ENCODE measurements at places on chromosomes 16 and 17. TPM values are rescaled to one million over a fixed set of nuclear protein-coding genes. Genes with fewer than 3 reads are reported as not detected.

GRCh38 chr17:70378076-70378475, 208.7 kb downstream of the KCNJ2 start:
- no peak overlapping the region for H3K4me3 ChIP-seq
- no peak for DNase-seq
- H3K27ac ChIP-seq: no peak overlapping the region
- no peaks in the 10 kb centered on the region for H3K27me3 ChIP-seq

DNA sequence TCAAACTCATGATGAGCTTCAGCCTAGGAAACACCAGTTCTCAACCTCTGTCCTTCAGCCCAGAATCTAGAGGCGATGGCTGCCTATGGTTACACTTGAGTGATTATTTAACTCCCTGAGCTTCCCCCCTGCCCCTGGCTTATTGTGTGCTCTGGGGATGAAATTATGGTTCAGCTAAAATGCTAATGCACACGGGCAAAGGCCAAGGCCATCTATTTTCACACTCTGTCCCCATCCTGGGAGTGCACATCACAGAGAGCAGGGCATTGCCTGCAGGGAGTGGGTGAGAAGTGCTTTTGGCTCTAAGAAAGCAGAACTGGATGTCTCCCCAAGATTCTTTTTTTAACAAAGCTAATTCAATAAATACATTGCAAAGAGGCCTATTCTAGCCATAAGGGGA, 21.6 kb upstream of the CACNG5 start:
- no peak overlapping the region for H3K4me3 ChIP-seq
- H3K36me3 ChIP-seq: no peaks in the 10 kb centered on the region
- no peak for DNase-seq
- no peak overlapping the region for H3K27ac ChIP-seq

SLFN11 gene
- 34.7 TPM for total RNA-seq

GRCh38 chr17:78992542-78993212, 13.0 kb upstream of the LGALS3BP start:
- DNase-seq: no peak
- H3K27me3 ChIP-seq: no peaks in the 10 kb centered on the region
- H3K27ac ChIP-seq: no peak overlapping the region

- H3K4me1 ChIP-seq: peaks cover 16% of the 10 kb centered on the region
- no peak for DNase-seq
- H3K36me3 ChIP-seq: peaks cover 96% of the 10 kb centered on the region
- H3K27ac ChIP-seq: no peak overlapping the region
- no peak overlapping the region for H3K4me3 ChIP-seq
Observed at GRCh38 chr17:75238684-75239191, 22.7 kb downstream of the GGA3 start.

DNA sequence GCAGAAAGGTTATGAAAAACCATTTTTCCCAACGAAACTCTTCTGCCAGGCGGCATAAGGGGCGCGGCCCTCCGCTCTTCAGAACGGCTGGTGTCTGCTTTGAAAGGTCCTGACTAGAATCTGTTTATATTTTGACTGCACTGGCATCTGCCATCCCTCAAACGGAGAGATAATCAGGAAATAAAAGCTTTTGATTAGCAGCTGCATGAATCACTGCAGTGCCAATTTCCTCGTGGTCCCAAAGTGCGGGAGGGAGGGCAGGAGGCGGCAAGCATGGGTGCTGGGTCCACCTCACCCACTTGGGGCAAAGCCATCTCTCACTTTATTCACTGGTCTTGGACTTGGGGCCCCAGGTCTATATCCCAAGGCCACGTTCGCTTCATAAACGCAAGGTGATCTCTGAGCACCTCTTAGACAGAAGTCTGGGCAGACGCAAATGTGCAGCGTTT, 49.7 kb downstream of the TBC1D16 start:
- no peak for DNase-seq
- H3K27me3 ChIP-seq: no peaks in the 10 kb centered on the region
- H3K27ac ChIP-seq: no peak overlapping the region
- no peaks in the 10 kb centered on the region for H3K36me3 ChIP-seq
- H3K4me1 ChIP-seq: peaks cover 2% of the 10 kb centered on the region

- no peak for DNase-seq
- H3K4me1 ChIP-seq: peaks cover 13% of the 10 kb centered on the region
- no peaks in the 10 kb centered on the region for H3K27me3 ChIP-seq
- H3K36me3 ChIP-seq: peaks cover 31% of the 10 kb centered on the region
- H3K27ac ChIP-seq: no peak overlapping the region
Observed at GRCh38 chr17:80843741-80844156, 147.9 kb upstream of the CHMP6 start.

KRTAP9-4 gene
- not detected for total RNA-seq

- H3K27me3 ChIP-seq: no peaks in the 10 kb centered on the region
- no peaks in the 10 kb centered on the region for H3K36me3 ChIP-seq
- H3K27ac ChIP-seq: no peak overlapping the region
- peaks cover 4% of the 10 kb centered on the region for H3K4me1 ChIP-seq
- no peak for DNase-seq
- no peak overlapping the region for H3K4me3 ChIP-seq
Observed at GRCh38 chr17:6163612-6164333, 93.6 kb downstream of the WSCD1 start.

EPN3 gene
- total RNA-seq: 2.2 TPM

DNA sequence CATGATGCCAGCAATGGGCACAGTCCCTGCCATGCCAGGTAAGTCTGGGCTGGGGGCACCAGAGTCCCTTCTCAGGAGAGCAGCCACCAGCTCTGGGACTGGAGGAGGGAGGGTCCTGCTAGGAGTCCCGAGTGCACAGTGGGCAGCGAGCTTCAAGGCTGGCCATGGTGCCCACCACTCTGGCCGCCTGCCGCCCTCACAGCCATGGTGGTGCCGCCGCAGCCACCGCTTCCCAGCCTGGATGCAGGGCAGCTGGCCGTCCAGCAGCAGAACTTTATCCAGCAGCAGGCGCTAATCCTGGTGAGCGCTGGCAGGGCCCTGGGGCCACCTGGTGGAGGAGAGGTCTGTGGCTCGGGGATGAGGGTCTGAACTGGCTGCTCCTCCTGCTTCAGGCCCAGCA, 17.9 kb upstream of the SMIM5 start:
- H3K4me3 ChIP-seq: no peak overlapping the region
- H3K36me3 ChIP-seq: peaks cover 44% of the 10 kb centered on the region
- DNase-seq: no peak
- no peak overlapping the region for H3K27ac ChIP-seq

- peaks cover 33% of the 10 kb centered on the region for H3K27me3 ChIP-seq
- no peaks in the 10 kb centered on the region for H3K36me3 ChIP-seq
- H3K4me3 ChIP-seq: no peak overlapping the region
- no peak overlapping the region for H3K27ac ChIP-seq
- DNase-seq: no peak
- no peaks in the 10 kb centered on the region for H3K4me1 ChIP-seq
Observed at GRCh38 chr17:44565866-44566443, 8.7 kb downstream of the FZD2 start.

B3GNT9 gene
- total RNA-seq: 1.3 TPM

GRCh38 chr16:117379-118365, 20.8 kb downstream of the NPRL3 start:
- DNase-seq: peak; percentile 63
- peaks cover 5% of the 10 kb centered on the region for H3K36me3 ChIP-seq
- no peaks in the 10 kb centered on the region for H3K4me1 ChIP-seq
- H3K27ac ChIP-seq: no peak overlapping the region
- no peaks in the 10 kb centered on the region for H3K27me3 ChIP-seq

DNA sequence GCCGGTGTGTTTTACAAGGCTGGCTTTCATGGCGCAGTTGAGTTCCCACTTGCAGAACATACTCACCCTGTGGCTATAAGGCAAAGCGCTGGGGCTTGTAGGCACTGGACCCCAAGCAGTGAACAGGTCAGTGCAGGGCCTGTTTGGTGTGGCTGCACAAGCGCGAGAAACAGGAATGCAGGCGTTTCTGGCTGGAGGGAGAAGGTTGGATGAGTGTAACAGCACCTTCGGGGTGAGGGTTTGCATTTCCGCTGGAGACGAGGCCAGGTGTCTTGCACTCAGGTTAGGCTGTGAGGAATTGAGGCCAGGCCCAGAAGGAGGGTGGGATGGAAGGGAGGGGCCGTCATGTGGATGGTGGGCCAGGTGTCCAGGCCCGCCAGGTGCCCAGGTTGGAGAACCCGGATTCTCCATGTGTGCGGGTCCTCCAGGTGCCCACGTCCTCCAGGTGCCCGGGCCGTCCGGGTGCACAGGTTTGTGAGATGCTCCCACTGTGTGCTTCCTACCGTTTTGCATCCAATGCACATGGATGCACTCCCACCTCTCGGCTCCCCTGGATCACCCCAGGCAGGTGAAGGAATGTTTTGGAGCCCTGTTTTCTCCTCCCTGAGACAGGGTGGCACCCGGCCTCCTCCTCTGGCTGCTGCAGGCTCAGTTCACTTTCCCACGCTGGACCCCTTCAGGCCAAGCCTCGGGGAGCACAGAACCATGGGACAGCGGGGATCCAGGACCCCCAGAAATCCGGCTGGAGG, 46.0 kb downstream of the SLC7A5 start:
- peaks cover 17% of the 10 kb centered on the region for H3K4me1 ChIP-seq
- no peaks in the 10 kb centered on the region for H3K36me3 ChIP-seq
- DNase-seq: no peak
- no peak overlapping the region for H3K4me3 ChIP-seq
- no peaks in the 10 kb centered on the region for H3K27me3 ChIP-seq

KRT27 gene
- 0.14 TPM for total RNA-seq

DNA sequence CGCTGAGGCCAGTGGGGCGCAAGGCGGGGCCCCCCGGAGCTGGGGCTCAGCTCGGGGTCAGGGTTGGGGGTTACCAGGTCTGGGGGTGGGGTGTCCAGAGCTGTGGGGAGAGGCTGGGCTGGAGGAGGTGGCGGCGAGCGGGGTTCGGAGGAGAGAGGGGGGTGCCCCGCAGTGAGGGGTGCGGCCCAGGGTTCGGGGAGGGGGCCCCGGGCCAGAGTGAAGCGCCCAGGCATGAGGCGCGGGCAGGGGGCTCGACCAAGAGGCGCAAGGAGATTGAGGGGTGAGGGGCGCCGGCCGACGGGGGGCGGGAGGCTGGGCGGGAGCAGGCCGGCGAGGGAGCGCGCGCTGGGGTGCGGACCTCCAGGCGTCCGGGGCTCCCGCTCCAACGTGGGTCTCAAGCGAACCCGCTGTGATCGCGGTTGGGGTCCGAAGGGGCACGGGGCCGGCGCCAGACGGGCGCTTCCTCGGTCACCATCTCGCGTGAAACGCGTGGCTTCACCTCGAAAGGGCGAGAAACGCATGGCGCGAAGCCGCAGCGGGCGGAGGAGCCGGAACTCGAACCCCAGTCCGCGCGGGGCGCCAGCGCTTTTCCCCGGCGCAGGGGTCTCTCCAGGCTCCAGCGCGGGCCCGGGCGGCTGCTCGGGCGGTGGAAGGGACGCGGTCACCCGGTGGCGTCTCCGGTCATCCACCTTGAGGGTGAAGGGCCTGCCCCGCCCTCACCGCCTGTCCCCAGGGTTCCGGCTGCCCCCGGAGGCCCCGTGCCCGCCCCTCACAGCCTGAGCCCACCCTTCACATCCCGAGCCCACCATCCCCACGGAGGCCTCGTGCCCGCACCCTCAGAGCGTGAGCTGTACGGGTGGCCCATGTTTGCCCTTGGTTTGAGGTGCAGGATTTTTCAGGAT, 846 bp downstream of the CPNE7 start:
- H3K4me1 ChIP-seq: peaks cover 26% of the 10 kb centered on the region
- H3K4me3 ChIP-seq: no peak overlapping the region
- no peaks in the 10 kb centered on the region for H3K36me3 ChIP-seq
- DNase-seq: no peak

- H3K27ac ChIP-seq: no peak overlapping the region
- no peak for DNase-seq
- peaks cover 52% of the 10 kb centered on the region for H3K27me3 ChIP-seq
- peaks cover 11% of the 10 kb centered on the region for H3K36me3 ChIP-seq
Observed at GRCh38 chr17:50114849-50115357, 15.1 kb downstream of the SAMD14 start.
